ENCODE measurements at places on chromosomes 13 and 19.

- DNase-seq, result peak; percentile 61
Measured at GRCh38 chr19:11418549-11419506, at the start of gene RGL3. Gene RGL3, minus strand, starts transcription at chr19:11419314. Its CDS starts 36 bp downstream, at chr19:11419278.

DNA sequence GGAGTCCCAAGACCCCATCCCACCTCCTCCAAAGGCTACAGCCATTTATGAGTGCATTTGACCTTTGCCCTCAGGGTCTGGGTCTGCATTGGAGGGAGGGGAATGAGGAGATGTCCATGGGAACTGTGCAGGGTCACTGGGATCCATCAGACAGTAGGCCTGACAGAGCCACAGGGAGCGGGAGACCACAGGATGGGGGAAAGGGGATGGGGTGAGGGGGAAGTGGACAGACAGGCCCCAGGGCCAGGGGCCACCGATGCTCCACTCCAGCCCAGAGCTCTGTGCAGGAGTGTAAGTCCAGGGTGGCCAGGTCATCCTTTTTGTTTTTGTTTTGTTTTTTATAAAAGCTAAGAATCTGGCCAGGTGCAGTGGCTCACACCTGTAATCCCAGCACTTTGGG is 82.5 kb downstream of the CHST8 start:
- no peak for DNase-seq

GRCh38 chr13:81106348-81106747 is 765.4 kb upstream of the SPRY2 start:
- DNase-seq, result no peak

DNA sequence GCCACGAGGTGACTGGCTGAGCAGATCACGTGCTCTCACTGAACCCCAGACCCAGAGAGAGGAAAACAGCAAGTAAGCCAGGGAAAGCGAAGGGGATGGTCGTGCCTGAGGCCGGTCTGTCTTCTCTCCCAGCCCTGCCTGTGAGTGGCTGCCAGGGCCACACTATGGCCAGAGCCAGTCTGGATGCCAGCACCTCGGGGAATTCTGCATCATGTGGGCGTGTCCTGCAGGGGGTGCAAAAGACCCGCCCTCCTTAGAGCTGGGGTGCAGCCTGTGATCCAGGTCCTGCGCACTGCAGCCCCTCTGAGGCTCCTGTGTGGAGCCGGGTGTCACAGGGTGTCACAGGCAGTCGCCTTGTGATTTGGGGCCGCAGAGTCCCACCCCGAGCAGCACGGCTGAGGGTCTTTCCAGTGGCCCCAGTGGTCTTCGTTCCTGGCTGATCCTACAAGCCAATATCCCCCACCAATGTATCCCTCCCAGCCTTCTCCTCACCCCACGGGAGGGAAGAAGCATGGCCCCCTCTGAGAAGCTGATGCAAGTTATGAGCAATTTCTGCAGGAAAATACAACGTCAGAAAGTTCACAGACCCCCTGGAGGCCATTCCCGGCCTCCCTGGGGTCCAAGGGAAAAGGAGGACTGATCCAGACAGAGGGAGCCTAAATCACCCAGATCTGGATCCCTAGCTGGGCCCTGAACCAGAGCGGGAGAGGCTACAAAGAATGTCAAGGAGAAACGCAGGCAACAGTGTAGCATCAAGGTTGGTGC is 7.7 kb downstream of the PPP1R12C start:
- no peak for DNase-seq

DNA sequence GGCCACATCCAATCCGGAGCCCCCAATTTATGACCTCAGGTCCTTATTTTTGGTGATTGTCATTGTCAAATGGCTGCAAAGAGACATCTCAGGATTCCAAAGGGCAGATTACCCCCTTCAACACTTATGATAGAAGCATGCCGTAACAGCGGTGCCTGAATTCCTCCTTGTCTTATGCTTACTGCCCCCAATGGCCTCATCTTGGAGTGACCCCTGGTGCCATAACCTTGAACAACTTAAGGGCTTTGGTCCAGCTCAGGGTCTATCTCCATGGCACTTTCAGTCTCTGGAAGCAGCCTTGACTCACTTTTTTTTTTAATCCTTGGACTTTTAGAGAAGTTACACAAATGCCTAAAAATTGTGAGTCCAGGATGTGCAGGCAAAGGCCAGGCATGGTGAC is 171.6 kb upstream of the ZNF507 start:
- DNase-seq, result no peak

DNA sequence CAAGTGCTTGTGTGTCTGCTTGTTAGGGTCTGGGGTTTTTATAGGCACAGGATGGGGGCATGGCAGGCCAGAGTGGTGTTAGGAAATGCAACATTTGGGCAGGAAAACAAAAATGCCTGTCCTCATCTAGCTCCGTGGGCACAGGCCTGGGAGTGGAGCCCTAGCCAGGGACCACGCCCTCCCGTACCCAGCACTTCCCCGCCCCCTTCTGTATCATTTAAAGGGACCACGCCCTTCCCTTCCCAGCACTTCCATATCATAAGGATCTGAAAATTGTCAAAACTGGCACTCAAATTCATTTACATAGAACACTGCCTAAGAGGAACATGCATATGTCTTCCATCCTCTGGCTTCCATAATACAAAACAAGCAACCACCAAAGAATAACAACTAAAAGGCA is 185.8 kb downstream of the B3GLCT start:
- no peak for DNase-seq

DNA sequence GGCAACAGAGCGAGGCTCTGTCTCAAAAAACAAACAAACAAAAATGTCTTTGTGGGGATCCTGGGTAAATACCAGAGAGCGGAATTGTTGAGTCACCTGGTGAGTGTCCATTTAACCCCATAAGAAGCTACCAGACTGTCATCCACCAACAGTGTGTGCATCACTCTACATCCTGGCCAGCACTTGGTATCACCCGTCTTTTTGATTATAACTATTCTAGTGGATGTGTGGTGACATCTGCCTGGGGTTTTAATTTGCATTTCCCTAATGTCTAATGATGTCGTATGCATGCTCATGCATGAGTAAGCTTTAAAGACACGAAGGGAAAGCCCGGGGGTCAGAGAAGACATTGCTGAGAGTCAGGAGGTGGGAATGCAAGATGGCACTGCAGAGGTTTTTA is 126.7 kb upstream of the MRI1 start:
- no peak for DNase-seq

DNA sequence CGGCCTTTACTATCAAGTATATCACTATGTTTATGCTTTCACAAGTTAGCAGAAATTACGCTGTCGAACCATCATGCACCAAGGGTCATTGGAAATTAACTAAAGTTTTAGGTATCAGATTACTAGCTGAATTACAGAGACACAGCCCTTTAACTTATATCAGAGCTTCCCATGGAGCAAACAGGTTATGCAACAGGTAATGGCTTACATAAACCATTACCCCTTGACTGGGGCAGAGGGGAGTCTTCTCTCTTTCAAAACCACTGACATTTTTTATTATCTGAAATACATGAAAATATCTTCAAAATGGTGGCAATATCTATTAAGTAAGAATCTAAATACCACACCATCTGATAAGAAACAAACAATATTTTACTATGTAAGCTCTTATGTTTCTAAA is 1692.9 kb upstream of the SLC10A2 start:
- no peak for DNase-seq

DNA sequence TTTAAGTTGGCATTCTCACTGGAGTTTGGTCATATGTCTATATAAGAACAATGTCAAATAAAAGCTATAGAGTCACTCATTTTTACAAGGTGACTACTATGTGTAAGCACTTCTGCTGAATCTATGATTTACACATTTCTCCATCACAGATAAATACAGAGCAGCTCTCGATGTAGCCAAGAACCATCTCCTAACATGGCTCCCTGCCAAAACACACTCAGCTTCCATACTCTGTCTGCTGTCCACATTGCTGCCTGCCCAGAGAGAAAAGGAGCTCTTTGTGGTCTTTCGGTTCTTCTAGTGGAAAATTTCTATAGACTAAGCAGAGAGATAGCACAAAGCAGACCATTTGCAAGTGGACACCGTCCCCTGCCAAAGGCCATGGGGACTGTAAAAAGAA is 190.9 kb upstream of the KLF12 start:
- no peak for DNase-seq

- DNase-seq, result peak; percentile 91
Measured at GRCh38 chr19:49937750-49938381, 8.6 kb upstream of the NUP62 start.

DNA sequence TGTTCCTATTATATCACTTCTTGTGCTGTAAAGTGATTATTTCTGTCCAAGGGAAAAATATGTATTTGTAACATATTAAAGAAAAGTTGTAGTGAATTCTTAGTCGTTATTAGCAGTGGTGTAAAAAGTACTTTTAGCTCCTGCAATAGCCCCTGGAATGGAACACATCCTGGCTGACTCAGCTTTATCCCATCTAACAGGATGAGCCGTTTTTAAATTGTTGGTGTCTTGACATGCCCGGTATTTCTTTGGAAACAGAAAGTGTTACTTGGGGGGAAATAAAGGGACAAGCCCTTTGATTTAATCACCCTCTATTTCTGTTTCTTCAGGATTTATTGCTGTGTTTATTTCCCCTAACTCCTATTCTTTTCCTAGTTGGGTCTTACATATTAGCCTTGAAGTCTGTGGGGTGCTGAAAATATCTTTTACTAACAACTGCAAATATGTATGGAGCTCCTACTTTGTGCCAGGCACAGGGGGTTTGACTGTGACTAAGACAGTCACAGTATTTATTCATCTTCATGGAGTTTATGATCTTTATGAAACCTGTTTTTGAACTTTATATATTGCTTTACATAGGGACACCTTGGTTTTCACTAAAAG is 17.9 kb downstream of the COG3 start:
- no peak for DNase-seq

DNA sequence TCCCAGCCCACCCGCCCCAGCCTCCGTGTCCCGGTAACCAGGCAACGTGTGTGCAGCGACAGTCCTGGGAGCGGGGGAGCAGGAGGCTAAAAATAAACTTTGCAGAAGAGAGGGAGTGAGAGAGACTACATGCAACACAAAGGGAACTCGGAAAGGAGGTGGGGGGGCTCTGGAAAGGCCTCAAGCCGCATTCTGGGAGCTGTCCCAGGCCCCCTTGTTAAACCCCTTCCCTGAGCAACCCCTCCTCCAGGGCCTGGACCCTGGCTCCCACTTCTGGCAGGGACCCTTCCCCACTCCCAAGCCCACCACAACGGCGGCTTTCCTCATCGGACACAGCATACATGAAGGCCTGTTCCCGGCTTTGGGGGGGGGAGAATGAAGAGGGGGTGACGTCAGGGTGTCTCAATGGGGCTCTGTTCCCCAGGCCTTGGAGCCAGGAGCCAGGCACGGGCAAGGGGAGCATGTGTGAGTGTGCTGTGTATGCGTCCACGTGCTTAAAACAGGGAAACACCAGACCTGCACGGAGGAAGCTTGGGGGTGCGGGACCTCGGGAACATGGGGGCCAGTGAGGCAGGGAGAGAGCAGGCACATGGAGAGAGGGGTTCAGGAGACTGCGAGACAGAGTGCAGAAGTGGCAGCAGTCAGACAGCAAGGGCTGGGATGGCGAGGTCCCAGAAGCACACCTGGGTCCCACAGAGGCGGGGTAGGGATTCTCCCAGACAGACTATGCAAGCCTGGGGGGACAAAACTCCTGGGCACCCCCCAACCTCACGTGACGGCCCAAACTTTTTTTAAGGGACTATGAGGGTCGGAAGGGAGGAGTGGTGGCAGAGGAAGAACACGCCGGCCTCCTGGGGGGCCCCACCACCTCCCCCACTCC is 2.3 kb downstream of the ERF start:
- peak; percentile 68 for DNase-seq

- DNase-seq, result peak; percentile 54
Measured at GRCh38 chr19:33194886-33195644, 935 bp downstream of the LRP3 start.

GRCh38 chr19:29524912-29525831 is 622 bp upstream of the VSTM2B start:
- peak; percentile 80 for DNase-seq

- DNase-seq, result peak; percentile 94
Measured at GRCh38 chr19:55484593-55485438, at the start of gene NAT14. Gene NAT14, plus strand, starts transcription at chr19:55485188. Its CDS starts 521 bp downstream, at chr19:55485709.

DNA sequence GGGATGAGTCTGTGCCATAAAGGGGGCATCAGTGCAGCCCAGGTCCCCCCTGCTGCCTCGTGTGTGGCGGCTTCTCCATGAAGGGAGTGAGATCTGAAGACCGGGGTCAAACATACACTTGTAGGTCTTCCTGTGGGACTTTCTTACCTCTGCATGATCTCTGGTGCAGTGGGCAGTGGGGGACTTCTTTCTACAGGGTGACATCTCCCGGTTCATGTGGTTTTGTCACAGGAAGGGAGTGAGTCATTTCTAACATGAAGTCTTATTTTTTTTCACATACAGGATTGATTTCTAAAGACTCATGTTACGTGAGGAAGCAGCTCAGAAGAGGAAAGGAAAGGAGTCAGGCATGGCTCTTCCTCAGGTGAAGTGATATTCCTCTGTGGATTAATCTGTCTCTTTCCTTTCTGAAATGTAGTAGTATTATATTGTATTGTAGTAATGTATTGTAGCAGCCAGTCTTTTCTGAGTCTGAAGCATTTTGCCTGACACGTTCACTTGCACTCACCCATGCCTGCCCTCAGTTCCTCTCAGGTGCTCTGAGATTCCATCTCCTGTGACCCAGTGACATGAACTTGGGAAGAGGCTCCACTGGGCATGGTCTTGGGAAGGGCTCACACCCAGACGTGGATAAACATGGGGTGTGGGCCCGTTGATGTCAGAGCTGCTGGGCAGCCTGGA is 15.7 kb downstream of the ZNF808 start:
- DNase-seq, result no peak

- no peak for DNase-seq
Measured at GRCh38 chr19:18883526-18884304, 12.2 kb downstream of the CERS1 start.

DNA sequence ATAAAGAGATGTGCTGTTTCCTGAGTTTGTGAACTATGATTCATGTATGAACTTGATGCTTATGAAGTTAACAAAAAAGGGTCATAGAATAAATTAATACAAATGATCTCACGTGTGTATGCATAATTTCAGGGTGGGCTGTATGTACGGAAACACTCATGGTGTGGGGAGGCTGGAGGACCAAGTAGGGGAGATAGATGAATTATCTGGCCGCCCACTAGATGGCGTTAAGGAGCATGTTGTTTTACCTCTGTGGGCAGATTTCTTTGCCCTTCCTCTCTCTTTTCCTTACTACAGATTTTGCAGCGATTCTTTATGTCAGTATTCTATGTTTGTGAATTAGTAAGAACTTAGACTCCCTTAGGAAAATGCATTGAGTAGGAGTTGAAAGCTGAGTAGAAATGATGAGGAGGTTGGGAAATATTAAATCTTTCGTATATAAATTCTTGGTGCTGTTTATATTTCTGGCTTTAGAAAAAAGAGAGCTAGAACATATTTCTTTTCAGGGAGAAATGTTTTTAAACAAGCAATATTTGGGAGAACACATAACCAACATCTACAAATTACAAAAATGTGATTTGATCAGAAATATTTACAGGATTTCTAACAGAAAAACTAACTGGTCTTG is 47.4 kb upstream of the TMTC4 start:
- peak; percentile 49 for DNase-seq

- no peak for DNase-seq
Measured at GRCh38 chr19:38862321-38863059, 12.7 kb upstream of the HNRNPL start.

GRCh38 chr19:32041681-32042292 is 303.6 kb upstream of the ZNF507 start:
- peak; percentile 73 for DNase-seq
